T-helper 17 cell (primary cell): ENCODE measurements at places on chromosomes 3 and 15. TPM values are rescaled to one million over a fixed set of nuclear protein-coding genes. Genes with fewer than 3 reads are reported as not detected.

Gene GASK1A
- not detected for total RNA-seq

Gene CELSR3
- 6.9 TPM for total RNA-seq

Gene C3orf20
- 0.42 TPM for total RNA-seq

Gene THPO
- total RNA-seq = not detected

Gene LSMEM2
- total RNA-seq = not detected

Gene SCAANT1
- 1.7 TPM for total RNA-seq

Gene ALDH1A2
- total RNA-seq = 0.47 TPM

Gene EHD4
- total RNA-seq = 57.6 TPM

Gene SI
- total RNA-seq = not detected

Gene RLBP1
- total RNA-seq = not detected

Gene RAP2B
- 19.7 TPM for total RNA-seq

Gene LHFPL4
- not detected for total RNA-seq

Gene DISP2
- total RNA-seq = 0.02 TPM

Gene UBA7
- total RNA-seq = 198 TPM

Gene VGLL3
- total RNA-seq = 0.17 TPM

Gene DLG1
- 99.7 TPM for total RNA-seq

Gene GPR171
- total RNA-seq = 33.8 TPM

Gene STAB1
- total RNA-seq = 1.7 TPM

DNA sequence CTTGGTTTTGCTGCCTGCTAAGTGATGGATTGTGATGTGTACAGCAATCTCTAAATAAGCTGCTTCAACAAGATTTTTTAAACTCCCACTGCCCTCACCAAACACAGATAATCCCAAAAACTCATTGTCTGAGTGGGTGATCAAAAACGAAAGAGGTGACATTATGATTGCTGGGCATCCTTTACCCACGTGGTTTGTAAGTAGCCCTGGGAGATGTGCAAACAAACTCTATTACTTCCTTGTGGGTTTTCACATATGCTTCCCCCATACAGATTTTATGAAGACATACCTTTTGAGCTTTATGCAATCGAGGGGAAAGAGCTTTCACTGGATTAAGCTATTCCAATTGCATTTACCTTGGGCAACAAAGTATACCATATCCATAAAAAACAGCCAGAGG is 1000.4 kb downstream of the FHIT start:
- DNase-seq = no peak

- peak; percentile 27 for DNase-seq
These were observed 131.7 kb downstream of the TNIK start for GRCh38 chr3:171328419-171329082.

- no peak for DNase-seq
These were observed 58.7 kb downstream of the RPN1 start for GRCh38 chr3:128591738-128592426.

- no peak for DNase-seq
These were observed 4.7 kb downstream of the RBMS3 start for GRCh38 chr3:29285471-29286071.

DNA sequence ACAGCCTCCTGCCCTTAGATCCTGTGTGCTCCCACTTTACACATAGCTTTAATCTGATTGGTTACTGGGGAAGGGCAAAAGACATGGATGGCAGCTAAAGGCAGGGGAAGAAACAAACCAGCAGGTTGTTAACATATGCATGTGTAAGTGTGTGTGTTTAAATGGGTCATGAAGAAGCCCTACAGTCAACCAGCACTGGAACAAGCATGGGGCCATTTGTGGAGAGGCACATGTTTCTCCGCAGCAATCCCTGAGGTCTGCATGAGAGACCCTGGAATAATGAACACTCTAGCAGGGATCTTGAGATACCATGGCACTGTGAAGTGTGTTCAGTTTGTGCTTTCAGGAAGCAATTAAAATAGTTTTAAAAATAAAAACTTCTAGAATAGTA is 6.0 kb downstream of the KLF13 start:
- DNase-seq = no peak

DNA sequence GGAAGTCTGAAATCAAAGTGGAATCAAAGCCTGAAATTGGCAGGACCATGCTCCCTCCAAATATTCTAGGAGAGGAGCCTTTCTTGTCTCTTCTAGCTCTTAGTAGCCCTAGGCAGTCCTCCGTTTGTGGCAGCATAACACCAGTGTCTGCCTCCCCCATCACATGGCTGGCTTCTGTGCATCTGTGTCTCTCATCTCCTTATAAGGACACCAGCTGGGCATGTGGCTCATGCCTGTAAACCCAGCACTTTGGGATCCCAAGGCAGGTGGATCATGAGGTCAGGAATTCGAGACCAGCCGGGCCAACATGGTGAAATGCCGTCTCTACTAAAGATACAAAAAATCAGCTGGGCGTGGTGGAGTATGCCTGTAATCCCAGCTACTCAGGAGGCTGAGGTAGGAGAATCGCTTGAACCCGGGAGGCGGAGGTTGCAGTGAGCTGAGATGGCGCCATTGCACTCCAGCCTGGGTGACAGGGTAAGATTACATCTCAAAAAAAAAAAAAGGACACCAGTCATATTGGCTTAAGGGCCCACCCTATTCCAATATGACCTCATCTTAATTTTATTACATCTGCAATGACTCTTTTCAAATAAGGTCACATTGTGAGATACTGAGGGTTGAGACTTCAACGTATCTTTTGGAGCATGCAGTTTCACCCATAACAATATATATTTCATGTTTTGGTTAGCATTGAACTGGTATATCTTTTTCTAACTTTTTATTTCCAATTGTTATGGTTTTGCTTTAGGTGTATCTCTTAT is 148.0 kb upstream of the TPM1 start:
- no peak for DNase-seq

GRCh38 chr3:51373658-51374421 is 11.3 kb upstream of the MANF start:
- DNase-seq = no peak

DNA sequence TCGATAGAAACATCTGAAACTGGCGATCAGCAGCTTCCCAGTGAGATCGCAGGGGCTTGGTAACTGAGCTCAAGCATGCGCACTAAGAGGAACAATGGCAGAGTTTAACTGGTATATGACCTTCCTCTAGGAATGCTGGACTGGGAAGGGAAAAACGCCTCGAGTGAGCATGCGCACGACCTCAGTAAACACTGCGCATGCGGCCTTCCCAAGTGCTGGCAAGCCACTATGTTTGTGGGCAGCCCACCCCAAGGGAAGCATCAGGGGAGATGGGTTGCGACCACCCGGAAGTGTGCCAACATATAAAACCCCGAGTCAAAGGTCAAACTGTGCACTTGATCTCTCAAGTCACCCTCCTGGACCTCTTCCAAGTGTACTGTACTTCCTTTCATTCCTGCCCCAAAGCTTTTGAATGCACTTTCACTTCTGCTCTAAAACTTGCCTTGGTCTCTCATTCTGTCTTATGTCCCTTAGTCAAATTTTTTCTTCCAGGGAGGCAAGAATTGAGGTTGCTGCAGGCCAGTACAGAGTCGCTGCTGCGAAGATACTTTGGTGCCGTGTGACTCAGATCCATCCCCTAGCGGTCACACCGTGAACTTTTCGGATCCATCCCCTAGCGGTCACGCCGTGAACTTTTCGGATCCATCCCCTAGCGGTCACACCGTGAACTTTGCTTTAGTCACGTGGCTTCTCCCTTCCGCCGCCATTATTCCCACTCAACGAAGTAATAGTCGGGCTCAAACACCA is 243.3 kb downstream of the FAM43A start:
- no peak for DNase-seq

DNA sequence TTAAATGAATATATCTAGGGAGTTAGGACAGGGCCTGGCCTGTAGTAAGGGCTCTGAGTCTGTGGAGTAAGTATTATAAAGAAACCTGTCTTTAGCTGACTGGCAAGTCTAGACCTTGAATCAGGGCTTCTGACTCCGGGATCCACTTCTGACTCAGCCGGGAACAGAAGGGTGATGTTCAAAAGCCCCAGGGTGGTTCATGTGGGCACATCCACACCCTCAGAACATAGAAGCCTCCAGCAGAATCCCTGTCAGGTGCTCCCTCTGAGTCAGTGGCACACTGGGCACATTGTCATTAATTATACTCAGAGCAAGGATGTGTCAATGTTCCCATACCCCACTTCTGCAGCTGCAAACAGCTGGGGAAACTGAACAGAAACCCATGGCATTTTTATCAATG is 26.7 kb upstream of the SNRK start:
- DNase-seq = no peak

GRCh38 chr15:60727661-60728060 is 248.7 kb upstream of the ICE2 start:
- DNase-seq = no peak

DNA sequence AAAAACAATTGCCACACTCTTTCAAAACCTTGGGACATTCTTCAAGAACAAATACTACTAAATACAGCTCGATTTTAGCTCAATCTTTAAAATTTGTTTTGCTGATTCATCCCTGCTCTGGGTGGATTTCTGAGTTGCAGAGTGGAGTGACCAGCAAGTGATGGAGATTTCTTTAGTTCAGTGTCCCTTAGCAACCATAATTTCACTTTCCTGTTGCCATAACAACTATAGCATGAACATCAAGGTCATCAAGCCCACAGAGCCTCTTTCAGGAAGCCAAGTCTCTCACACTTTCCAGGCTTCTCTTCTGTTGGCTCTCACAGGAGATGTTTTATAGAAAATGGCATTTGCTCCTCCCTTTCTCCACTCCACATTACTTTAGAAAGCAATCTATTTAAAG is 597.2 kb upstream of the ADAMTS9 start:
- DNase-seq = no peak

DNA sequence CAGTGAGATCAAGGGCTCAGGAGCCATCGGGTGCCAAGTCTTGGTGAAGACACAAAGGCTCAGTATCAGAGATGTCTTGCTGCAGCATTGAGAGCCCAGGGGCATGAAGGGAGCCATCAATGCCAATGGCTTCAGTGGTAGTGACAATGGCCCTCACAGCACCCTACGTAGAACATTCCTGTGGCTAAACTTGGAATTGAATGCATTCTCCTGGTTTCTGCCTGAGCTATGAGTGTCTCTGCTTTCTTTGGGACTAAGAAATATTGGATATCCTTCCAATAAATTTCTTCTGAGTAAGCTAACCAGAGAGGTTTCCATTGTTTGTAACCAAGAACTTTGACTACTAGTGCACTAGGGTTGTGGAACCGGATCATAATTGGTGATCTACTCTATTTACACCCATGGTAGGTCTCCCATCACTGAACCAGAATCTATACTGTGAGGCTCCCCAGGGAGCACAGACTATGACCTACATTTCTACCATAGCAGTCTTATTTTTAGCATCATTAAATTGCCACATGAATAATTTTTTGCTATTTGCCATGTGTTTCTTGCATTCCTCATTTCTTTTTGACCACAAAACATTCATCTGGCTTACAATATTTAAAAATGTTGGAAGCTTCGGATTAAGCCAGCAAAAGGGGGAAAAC is 31.6 kb upstream of the PDZRN3 start:
- no peak for DNase-seq

DNA sequence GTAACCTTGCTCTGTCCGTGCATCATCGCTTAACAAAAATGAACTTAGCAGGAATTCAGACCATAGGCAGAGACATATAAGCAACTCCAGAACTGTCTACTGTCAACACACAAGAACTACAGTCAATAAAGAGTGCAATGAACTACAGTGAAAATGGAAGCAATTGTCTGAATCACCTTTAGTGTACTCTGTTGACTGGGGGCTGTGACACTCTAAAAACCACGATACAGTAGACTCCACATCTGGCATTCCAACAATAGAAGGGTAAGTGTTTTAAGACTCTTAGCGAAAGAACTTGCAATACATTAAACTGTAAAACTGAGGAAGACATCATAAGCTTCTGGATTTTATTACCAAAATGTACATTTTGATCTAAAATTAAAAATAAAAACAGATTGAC is 347.3 kb downstream of the ZBTB20 start:
- no peak for DNase-seq

DNA sequence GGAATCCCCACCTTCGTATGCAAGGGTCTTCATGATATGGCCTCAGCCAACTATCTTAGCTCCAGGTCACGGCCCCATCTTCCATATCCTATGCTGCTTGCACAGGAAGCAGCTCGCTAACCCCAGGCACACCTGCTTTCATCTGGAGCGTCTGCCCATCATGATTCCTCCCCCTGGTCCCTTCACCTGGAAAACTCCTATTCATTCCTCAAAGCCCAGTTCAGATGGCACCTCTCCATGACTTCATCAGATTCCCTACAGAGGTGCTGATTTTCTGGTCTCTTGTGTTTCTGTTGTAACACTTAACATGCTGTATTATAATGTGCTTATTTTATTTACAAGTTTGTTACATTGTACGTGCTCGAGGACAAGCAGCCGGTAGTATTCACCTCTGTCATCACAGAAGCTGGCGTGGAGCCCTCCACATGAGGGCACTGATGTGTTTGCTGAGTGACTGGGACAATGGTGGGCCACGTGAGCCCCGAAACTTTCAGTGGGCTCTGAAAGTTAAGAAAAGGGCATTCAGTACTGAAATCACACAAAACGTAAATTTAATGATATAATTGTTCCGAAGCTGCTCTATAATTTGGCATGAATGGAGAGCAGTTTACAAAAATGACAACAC is 16.2 kb downstream of the MUC20 start:
- DNase-seq = no peak

DNA sequence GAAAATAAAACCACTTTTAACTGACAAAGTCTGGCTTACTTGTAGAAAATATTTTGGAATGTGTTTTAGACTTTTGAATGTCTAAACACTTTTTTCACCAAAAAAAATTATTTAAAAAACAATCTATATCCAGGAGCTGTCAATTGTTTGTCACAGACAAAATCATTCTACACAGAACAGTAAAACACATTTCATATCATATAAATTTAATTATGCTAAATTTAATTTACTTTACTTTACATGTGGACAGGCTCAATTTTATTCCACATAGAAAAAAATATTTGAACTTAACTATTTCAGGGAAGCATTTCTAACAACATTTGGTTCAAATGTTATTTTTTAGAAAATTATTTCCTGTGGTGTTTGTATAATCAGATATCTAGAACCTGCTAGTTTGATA is 1417.0 kb downstream of the ZPLD1 start:
- no peak for DNase-seq

GRCh38 chr3:102238362-102238761 is 196.5 kb upstream of the ZPLD1 start:
- no peak for DNase-seq

DNA sequence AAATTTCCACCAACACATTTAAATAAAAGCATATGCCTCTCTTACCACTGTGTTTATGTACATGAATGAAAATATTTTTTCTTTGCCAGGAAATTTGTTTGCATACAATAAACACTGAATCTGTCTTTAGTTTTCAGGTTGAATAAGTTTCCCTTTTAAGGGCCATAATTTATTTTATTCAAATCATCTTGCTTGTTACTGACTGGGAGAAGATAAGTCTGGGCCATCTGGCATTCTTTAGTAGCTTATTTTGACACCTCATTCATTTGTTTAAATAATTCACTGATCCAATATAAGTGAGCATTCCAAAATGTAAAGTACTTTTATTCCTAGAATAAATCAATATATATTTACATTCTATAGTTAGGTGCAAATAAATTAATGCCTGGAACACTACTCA is 1001.3 kb downstream of the PLOD2 start:
- DNase-seq = no peak
